Activated naive CD4-positive, alpha-beta T cell treated with anti-CD3 and anti-CD28 coated beads, Interleukin-2, amount 50 U/mL, for 16 hours (primary cell): ENCODE measurements at places on chromosomes 1 and 21.

- no peak for DNase-seq
Measured at GRCh38 chr1:234726359-234726943, 116.5 kb upstream of the IRF2BP2 start.

DNA sequence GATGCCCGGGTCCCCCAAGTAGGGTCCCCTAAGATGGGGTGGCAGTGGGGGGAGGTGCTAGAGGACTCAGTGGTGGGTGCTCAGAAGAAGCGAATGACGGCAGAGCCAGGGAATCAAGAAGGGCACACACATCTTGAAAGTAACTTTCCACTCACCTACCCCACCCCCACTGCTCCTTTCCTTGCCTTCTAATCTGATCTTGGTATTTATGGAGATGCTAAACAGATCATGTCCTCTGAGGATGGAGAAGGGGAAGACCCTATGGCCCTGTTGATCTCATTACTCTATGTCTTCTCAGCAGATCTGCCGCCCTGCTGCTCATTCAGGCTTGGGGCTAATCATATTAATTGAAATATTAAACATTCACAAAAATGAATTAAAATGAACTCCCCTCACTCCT, 2.1 kb upstream of the CELF3 start:
- DNase-seq: no peak

DNA sequence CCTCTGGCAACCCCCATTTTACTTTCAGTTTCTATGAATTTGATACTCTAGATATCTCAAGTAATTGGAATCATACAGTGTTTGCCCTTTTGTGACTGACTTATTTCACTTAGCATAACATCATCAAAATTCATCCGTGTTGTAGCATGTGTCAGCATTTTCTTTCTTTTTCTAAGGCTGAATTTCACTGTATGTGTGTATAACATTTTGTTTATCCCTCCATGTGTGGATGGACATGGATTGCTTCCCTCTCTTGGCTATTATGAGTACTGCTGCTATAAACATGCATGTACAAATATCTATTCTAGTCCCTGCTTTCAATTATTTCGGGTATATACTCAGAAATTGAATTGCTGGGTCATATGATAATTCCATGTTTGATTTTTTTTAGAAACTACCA, 97.3 kb downstream of the MAP3K21 start:
- DNase-seq: no peak

DNA sequence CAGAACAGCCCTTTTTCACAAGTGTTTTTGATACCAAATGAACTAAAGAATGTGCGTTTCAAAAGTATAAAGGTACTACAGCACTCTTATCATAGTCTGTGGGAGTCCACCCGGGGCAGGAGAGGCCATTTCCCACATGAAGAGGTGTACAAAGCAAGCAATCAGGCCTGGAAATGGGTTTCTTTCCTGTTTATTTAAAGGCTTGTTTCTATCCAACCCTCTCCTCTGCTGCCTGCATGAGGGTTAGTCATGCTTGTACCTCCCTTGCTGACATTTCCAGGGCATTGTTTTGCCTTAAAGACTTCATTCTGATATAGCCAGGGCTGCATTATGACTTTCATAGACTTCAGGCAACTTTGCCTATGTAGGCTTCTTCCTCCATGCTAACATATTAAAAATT, 11.6 kb downstream of the SELP start:
- no peak for DNase-seq

DNA sequence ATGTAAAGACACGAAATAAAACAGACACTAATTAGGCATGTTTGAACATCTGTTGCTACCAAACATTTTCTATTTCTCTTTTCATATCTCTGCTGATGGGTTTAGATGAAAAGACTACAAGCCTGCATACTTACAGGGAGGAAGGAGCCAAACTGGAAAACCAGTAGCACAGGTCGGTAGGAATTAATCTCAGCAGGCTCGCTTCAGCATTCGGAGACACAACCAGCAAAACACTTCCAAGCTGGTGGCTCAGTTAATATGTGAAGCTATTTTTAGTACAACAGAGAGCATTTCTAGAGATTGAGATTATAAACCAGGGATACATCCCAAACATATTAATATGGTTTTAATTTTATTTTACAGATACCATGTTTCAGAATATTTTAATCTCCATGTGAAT, 300.9 kb upstream of the GREM2 start:
- DNase-seq: no peak

DNA sequence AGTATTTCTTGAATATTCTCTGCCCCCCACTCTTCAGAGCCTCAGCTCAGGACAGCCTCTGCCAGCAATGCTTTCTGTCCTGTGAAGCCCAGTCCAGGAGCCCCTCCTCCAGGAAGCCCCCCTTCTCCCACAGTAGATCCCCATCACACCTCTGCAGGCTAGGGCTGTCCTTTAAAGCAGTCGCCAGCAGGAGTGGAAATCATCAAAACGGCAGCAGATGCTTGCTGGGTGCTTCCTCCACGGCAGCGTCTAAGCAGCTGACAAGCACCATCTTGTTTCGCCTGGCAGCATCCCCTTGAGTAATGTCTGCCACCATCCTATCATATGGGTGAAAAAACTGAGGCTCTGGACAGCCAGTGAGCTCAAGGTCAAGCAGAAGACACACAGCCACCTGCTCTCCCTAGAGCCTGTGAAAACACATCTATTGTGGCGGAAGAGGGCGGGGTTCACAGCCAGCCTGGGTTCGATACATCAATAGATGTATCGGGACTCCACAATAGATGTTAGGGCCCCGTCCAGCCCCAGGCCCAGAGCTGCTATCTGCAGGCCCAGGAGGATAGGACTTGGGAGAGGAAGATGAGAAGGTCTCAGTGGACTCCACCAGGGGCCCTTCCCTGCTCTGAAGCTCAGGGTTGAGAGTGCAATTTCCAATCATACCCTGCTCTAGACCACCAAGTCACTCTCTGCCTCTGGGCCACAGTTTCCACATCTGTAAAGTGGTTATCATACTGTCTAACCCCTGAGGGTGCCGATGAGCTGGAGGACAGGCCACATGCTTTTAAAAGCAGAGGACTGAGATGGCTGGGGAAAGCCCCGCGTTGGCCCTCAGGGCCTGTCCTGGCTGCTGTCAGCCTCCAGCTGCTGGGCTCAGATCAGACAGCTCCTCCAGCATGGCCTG, 17.5 kb downstream of the RUNX3 start:
- DNase-seq: no peak

DNA sequence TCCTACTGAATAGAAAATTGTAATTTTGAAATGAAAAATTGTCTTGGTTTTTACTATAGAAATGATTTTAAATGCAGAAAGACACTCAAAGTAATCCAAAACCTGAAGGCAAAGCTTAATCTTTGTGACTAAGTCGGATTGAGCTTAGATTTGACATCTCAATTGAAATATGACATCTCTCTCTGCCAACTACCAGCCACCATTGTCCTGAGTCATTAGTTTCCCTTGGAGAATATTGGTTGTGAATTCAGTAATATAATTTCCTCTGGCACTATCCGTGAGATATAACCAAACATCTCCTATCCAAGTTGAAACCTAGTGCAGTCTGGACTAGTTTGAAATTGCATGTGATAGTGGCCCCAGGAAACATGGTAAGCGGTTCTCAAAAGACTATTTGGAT, 37.1 kb downstream of the PLA2G4A start:
- DNase-seq: no peak

GRCh38 chr1:116152577-116152943, 41.4 kb downstream of the MAB21L3 start:
- no peak for DNase-seq

DNA sequence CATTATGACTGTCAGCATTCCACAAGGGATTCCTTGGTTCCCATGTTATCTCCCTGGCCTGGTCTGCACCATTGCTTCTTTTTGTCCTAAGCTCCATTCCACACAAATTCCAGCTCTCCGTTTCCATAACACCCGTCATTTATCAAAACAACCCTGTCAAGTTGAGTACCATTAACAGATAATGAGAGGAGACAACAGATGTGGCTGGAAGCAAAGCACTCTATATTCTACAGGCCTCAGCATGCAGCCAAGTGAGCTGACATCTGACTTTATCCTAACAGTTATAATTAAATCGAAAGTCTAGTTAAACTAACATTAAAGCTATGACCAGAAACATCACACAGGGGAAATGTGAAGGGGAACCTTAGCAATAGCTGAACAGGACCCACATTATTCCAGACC, 110.4 kb downstream of the RERE start:
- no peak for DNase-seq

- DNase-seq: no peak
Measured at GRCh38 chr1:47782414-47783166, 214.6 kb downstream of the TRABD2B start.

- no peak for DNase-seq
Measured at GRCh38 chr1:157968946-157969345, 24.5 kb upstream of the KIRREL1 start.

DNA sequence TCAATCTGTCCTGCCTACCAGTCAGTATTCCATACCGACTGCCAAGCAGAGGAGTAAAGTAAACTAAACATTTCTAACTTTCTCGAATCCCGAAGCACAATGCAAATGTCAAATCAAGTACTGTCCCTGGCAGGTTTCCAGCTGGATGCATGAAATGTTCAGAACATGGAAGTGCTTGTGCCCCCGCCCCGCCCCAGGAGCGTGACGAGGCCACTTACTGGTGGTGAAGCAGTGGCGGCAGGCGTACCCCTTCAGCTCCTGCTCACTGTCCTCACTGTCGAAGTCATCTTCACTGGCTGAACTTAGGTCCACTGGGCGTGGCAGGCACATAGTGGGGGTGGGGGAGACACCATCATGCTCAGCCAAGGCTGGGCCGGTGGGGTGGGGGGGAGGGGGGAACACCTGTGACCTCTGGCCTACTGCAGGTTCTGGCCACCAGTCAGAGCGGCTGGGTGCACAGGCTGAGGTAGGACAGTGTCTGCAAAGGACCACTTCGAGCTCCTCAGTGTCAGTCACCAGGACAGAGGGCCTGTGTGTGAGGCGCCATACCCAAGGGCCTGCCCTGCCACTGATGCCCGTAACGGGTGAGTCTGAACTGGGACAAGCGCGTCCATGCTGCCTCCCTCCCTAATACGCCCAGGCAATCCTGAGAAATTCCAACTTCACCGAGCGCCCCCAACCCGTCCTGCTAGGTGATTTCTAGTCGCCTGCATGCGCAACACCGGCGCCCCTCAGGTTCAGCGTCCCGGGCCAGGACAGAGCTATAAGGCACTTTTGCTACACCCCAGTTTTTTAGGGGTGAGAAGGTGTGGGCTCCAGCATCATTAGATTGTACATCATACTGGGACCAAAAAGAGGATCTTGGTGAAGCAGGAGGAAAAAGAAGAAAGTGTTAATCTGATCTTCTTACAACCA, 46.9 kb downstream of the SLC45A1 start:
- DNase-seq: no peak

GRCh38 chr1:209549443-209550205, 33.9 kb upstream of the CAMK1G start:
- no peak for DNase-seq

DNA sequence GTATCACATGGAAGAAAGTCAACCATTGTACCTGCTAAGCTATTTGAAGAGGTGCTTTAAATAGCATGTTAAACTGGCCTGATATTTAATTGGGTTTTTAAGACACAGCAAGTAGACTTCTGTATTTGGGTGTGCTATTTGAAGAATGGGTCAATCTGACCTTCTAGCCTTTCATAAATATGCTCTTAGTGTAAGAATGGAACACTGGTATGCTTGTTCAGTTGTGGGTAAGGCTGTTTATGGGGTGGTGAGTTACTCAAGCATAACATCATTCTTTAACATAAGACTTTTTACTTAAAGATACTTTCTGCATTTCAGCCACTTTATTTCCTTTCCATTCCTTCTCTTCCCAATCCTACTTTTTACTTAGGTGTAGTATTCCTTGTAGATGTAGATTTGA, 21.4 kb downstream of the AHCYL1 start:
- DNase-seq: no peak

- no peak for DNase-seq
Measured at GRCh38 chr1:11309385-11309784, 36.4 kb downstream of the UBIAD1 start.

DNA sequence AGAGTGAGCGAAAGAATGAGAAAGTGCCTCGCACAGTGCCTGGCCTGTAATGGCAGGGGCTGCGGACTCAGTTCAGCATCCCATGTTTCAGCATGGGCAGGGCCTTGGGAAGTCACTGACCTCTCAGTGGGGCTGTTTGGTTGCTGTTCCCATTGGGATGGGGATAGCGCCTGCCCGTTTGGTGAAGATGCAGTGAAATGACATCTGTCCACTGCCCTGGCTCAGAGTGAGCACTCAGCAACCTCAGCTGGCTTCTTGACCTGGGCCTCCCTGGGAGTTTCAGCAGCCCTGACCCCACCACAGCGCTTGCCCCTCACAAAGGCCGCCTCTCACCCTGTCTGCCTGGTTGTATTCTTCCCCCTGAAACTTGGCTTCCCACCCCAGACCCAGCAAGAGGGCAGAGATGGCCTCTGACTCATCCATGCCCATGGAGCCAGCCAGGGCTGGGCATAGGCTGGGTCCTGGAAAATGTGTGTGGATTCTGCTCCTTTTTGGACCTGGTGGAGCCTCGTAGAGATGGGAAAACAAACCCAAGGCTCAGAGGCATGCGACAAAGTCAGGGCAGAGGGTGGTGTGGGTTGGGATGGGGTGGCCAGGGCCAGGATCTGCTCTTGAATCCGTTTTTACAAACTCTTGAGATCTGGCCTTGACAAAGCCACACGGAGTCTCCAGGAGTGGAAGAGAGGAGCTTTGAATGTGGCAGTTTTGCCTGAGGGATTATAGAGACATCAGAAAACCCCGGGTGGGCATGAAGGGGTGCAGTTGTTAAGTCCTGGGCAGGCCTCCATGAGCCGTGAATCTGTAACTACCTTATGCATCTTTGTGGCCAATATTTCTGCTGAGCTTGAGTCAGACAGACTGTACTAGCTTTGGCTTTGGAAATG, 1.2 kb downstream of the XKR8 start:
- no peak for DNase-seq
